Neuronal stem cell (in vitro differentiated cells): ENCODE measurements at places on chromosomes 3 and 15.
A peak's percentile ranks its signal among the peaks of the same experiment; 100 is the strongest.

DNA sequence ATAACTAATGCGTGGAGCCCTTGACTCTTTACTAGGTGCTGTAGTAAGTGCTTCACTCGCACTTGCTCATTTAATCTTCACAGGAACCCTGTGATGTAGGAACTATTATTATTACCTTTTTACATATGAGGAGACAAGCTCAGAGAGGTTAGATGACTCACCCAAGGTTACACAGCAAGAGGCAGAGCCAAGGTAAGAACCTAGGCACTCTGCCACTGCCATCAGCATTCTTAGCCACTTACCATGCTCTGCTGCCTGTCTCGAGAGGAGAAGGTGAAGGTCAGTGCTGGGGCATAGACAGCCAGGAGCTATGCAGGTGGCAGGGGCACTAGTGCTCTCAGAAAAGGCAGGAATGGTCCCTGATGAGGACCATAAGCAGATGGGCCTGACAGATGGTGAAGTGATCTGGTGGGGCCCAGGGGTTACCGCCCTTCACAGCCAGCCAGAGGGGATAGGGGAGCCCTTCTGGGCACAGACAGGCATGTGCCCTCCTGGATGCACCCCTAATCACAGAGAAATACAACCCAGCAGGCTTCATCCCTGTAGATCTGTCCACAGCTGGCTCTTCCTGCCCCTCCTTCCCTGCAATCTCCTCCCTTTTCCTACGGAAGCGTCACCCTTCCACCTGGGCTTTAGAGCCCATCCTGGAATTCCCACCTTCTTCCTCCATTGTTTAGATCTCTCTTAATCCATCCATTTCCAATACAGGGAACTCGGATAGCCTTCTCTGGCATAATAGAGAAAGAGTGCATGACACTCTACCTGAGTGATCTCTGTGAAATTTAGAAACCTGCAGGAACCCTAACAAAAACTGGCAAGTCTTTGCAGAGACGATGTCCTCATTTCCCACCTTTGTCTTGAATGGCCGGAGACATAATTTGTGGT, 26.9 kb downstream of the ABTB1 start:
- no peaks in the 10 kb centered on the region for H3K36me3 ChIP-seq
- no peaks in the 10 kb centered on the region for H3K27me3 ChIP-seq
- no peak for DNase-seq
- no peak overlapping the region for H3K4me3 ChIP-seq
- peaks cover 3% of the 10 kb centered on the region for H3K4me1 ChIP-seq
- H3K27ac ChIP-seq: no peak overlapping the region

- H3K4me1 ChIP-seq: peaks cover 4% of the 10 kb centered on the region
- no peaks in the 10 kb centered on the region for H3K36me3 ChIP-seq
- DNase-seq: no peak
These were observed 11.8 kb downstream of the GP5 start for GRCh38 chr3:194387276-194387675.

- no peaks in the 10 kb centered on the region for H3K27me3 ChIP-seq
- DNase-seq: no peak
- H3K4me1 ChIP-seq: no peaks in the 10 kb centered on the region
- H3K4me3 ChIP-seq: no peak overlapping the region
- H3K27ac ChIP-seq: no peak overlapping the region
These were observed 61.1 kb upstream of the ZBTB20 start for GRCh38 chr3:115208066-115208750.

DNA sequence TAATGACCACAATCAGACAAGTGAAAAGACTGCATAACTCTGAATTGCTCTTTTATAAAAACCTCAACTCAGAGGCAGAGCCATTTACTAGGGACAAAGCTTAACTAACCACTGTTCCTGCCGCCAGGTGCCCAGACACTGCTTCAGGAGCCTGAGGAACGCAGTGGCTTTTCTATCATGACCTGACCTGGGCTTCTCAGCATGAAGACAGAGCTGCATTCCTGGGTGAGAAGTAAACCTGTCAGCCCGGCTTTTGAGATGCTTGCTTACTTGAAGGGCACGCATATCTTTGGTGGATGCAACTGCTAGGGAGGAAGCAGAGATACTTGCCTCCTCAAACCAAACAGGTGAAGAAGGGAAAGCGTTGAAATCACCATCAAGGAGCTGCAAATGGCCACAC, 7.9 kb downstream of the LRRC31 start:
- H3K4me1 ChIP-seq: no peaks in the 10 kb centered on the region
- H3K27me3 ChIP-seq: no peaks in the 10 kb centered on the region
- no peak overlapping the region for H3K4me3 ChIP-seq
- H3K36me3 ChIP-seq: no peaks in the 10 kb centered on the region
- H3K27ac ChIP-seq: no peak overlapping the region
- DNase-seq: no peak

DNA sequence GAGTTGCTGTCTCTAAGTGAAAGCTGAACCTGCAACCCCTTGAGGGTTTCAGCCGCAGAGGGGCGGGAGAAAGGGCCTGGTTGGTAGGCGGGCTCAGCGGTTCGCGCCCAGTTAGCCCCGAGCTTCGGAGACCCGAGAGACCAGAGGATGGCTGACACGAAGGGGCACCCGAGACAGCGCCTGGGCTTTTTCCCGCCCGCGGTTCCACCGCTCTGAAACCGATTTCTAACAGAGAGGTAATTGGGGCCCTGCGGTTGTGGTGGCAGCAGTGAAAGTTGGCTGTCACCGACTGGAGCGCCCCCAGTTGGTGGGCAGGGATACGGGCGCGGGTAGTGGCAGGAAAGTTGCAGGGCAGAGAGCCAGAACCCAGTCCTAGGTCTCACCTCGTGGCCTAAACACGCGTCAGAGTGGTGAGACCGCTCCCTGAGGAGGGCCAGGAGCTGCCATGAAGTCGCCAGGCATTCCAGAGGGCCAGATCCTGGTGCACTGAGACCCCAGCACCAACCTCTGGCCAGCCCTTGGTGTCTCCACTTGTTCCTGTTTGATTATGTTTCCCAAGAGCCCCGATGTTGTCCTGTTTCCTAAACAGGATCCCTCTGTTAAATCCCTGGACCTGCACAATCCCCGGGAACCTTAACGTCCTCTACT, 625 bp upstream of the ELL3 start:
- peaks cover 10% of the 10 kb centered on the region for H3K27me3 ChIP-seq
- H3K27ac ChIP-seq: no peak overlapping the region
- peak; percentile 49 for DNase-seq

DNA sequence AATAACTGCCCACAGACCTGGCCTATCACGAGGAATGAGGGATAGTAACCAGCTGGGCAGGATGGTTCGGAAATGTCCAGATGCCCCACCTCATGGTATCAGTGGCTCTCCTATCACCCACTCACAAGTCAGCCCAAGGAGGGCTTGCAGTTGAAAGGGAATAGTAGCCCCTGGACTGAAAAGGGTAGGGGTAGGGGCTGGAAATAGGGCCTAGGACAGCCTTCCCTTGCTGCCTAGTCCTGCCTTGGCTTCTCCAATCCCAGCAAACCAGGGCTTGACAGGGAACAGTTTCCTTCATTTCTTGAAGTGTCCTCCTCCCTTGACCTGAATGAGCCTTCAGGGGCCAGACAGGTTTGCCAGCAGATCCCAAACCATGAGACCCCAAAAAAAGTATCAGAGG, 1.2 kb upstream of the CACNA2D2 start:
- H3K4me3 ChIP-seq: no peak overlapping the region
- DNase-seq: no peak
- H3K27ac ChIP-seq: no peak overlapping the region
- H3K27me3 ChIP-seq: peaks cover 5% of the 10 kb centered on the region
- peaks cover 12% of the 10 kb centered on the region for H3K4me1 ChIP-seq
- H3K36me3 ChIP-seq: no peaks in the 10 kb centered on the region

DNA sequence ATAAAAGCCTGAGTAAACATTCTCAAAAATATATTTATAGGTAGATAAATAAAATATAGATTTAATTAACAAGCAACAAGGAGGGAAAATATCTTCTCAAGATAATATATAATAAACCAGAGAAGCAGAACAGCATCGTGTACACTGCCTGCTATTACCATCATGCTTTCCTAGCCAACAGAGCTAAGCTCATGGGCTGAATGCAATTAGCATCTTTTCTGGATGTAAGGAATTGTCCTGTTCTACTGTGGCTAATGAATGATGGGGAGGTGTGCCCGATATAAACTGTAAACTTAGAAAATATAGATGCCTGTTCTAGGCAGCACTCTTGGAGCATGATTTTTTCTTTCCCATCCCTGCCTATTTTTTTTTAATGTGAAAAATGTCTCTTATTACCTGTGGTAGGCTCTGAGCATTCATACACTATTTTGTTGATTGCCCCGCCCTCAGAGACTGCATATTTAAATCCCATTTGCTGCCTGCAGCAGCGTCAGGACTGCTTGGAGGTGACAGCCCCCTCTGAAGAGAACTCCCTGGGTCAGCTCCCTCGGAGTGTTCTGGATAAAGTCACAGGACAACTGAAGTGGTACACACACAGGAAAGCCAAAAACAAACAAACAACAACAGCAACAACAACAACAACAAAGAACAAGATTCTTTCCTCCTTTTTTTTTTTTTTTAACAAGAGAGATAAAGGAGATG, 312.3 kb downstream of the SATB1 start:
- H3K27me3 ChIP-seq: no peaks in the 10 kb centered on the region
- DNase-seq: no peak
- H3K36me3 ChIP-seq: no peaks in the 10 kb centered on the region
- no peak overlapping the region for H3K4me3 ChIP-seq
- peaks cover 1% of the 10 kb centered on the region for H3K4me1 ChIP-seq

GRCh38 chr3:150902988-150903387, 2.3 kb downstream of the MINDY4B start:
- H3K27me3 ChIP-seq: no peaks in the 10 kb centered on the region
- no peak for DNase-seq
- H3K4me3 ChIP-seq: no peak overlapping the region
- H3K36me3 ChIP-seq: no peaks in the 10 kb centered on the region

DNA sequence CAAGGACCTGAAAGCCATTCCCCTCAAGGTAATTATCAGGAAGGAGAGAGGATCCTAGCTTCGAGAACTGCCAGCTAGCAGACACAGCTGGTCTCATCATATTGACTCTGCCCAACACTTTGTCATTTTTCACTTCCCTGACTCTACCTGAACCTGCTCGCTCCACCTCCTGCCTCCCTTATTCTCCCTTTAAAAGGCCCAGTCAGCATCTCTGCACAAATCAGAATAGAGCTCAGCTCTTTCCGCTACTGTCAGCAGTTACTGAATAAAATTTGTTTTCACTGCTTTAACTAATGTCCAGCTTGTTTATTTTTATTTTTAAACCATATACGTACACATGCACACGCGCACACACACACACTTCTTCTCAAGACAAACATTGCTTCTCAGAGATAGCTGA, 57.2 kb upstream of the MCF2L2 start:
- peaks cover 4% of the 10 kb centered on the region for H3K4me1 ChIP-seq
- H3K36me3 ChIP-seq: no peaks in the 10 kb centered on the region
- DNase-seq: no peak
- no peak overlapping the region for H3K27ac ChIP-seq

DNA sequence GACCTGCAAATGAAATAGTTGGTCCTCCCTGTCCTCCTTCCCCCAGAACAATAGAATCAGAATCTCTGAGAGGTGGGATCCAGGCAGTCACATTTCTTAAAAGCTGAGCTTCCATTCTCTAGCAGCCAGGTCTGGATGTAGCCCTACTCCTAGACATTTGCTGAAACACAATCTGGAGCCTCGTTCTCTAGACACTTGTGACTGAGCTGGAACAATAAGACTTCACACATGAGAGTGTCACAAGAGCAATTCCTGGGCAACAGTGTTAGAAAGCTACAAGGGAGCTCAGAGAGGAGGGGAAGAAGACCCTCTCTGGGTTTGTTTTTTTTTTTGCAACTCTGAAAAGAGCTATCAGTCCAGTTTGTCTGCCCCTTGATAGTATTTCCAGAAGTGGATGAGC, 14.5 kb downstream of the CORO2B start:
- H3K36me3 ChIP-seq: no peaks in the 10 kb centered on the region
- H3K27me3 ChIP-seq: no peaks in the 10 kb centered on the region
- no peak overlapping the region for H3K4me3 ChIP-seq
- peaks cover 22% of the 10 kb centered on the region for H3K4me1 ChIP-seq
- no peak overlapping the region for H3K27ac ChIP-seq
- no peak for DNase-seq

- no peak overlapping the region for H3K4me3 ChIP-seq
- no peak for DNase-seq
- no peaks in the 10 kb centered on the region for H3K27me3 ChIP-seq
- no peaks in the 10 kb centered on the region for H3K36me3 ChIP-seq
These were observed 40.7 kb upstream of the PSMD6 start for GRCh38 chr3:64063983-64064438.

- H3K4me3 ChIP-seq: no peak overlapping the region
These were observed 380.6 kb downstream of the CTNNB1 start for GRCh38 chr3:41579861-41580260.

GRCh38 chr15:61689067-61689466, 371.2 kb downstream of the VPS13C start:
- no peak overlapping the region for H3K27ac ChIP-seq
- H3K4me1 ChIP-seq: no peaks in the 10 kb centered on the region
- DNase-seq: no peak
- H3K36me3 ChIP-seq: no peaks in the 10 kb centered on the region
- no peak overlapping the region for H3K4me3 ChIP-seq

GRCh38 chr15:51931638-51932037, 39.9 kb downstream of the LEO1 start:
- H3K27ac ChIP-seq: no peak overlapping the region
- H3K4me1 ChIP-seq: no peaks in the 10 kb centered on the region
- no peaks in the 10 kb centered on the region for H3K36me3 ChIP-seq
- no peaks in the 10 kb centered on the region for H3K27me3 ChIP-seq
- H3K4me3 ChIP-seq: no peak overlapping the region
- DNase-seq: no peak

GRCh38 chr15:62248277-62248984, 83.3 kb upstream of the C2CD4B start:
- no peaks in the 10 kb centered on the region for H3K36me3 ChIP-seq
- H3K27me3 ChIP-seq: no peaks in the 10 kb centered on the region
- no peak for DNase-seq
- peaks cover 5% of the 10 kb centered on the region for H3K4me1 ChIP-seq

GRCh38 chr3:174424656-174425055, 434.5 kb upstream of the NAALADL2 start:
- no peak overlapping the region for H3K27ac ChIP-seq
- no peaks in the 10 kb centered on the region for H3K27me3 ChIP-seq
- H3K4me1 ChIP-seq: peaks cover 2% of the 10 kb centered on the region
- no peaks in the 10 kb centered on the region for H3K36me3 ChIP-seq
- DNase-seq: no peak
- H3K4me3 ChIP-seq: no peak overlapping the region

GRCh38 chr3:464255-464654, 267.7 kb downstream of the CHL1 start:
- no peaks in the 10 kb centered on the region for H3K36me3 ChIP-seq
- no peak overlapping the region for H3K4me3 ChIP-seq

- H3K36me3 ChIP-seq: no peaks in the 10 kb centered on the region
- H3K4me3 ChIP-seq: no peak overlapping the region
- H3K27me3 ChIP-seq: no peaks in the 10 kb centered on the region
- peaks cover 2% of the 10 kb centered on the region for H3K4me1 ChIP-seq
- DNase-seq: no peak
These were observed 86.9 kb downstream of the DCLK3 start for GRCh38 chr3:36677331-36678007.

DNA sequence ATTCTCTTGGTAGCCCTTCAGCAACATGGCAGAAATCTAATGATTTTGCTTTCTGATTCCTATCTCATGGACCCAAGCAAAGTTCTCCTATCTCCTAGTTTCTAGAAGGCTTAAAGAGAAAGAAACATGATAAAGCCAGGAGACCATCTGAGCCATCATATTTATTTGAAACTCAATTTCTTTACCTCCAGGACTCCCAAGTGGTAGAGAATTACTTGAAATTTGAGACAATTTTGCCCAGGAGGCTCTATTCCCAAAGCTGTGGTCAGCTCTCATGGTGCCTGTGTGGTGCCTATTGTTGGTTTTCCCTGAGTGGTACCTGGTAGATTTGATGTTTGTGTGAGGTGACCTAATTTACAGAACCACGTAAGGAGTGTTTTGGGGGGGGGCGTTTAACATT, 38.8 kb downstream of the CHP1 start:
- no peak for DNase-seq
- no peak overlapping the region for H3K4me3 ChIP-seq
- H3K27ac ChIP-seq: no peak overlapping the region
- peaks cover 4% of the 10 kb centered on the region for H3K36me3 ChIP-seq
- H3K4me1 ChIP-seq: no peaks in the 10 kb centered on the region
